ENCODE measurements at places on chromosomes 1 and 21. TPM values are rescaled to one million over a fixed set of nuclear protein-coding genes. Genes with fewer than 3 reads are reported as not detected.

- DNase-seq: no peak
These were observed 45.7 kb upstream of the ETV3 start for GRCh38 chr1:157183870-157184269.

DNA sequence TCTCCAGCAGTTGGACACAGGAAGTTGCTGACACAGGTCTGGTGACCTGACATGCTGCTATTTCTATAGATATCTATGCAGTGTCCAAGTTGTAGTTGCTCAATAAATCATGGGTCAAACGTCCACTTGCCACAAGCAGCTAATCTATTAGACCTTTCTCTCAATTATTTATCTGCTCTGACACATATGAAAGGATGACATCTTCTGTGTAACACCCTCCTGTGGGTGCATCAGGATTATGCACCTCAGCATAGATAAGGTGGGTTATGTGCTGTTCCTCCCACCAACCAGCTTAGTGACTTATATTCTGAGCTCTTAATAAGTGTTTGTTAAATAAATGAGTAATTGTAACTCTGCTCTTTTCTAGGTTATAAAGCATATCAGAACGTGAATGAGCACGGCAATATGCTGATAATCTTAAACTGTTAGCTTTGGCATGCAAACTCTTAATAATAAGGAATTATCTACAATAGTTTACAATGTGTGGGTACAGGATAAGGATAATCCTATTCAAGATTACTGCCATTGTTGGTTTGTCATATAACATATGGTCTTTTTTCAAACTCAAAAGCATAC is 90.7 kb upstream of the GCLM start:
- no peak for DNase-seq

- peak; percentile 54 for DNase-seq
These were observed 19.2 kb upstream of the PTTG1IP start for GRCh38 chr21:44892536-44893277.

C1orf87 gene
- total RNA-seq: not detected

DNA sequence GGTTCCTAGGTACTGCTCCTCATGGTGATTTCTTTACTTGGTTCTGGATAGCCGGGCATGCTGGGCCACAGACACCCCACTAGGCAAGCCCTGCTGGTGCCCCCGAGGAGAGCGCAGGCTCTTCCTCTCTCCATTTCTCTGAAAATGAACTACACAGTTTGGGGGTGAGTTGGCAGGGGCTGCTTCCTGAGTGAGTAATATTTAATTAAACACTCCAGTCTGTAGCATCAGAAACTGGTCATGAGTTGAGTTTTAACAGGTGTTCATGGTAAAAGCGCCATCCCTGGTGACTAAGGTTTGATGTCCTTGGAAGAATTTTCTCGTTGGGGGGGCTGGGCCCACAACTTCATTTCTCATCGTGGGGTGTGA is 1.7 kb downstream of the SPSB1 start:
- peak; percentile 85 for DNase-seq

GRCh38 chr1:21020151-21020550 is 156.5 kb downstream of the EIF4G3 start:
- DNase-seq: no peak

DNA sequence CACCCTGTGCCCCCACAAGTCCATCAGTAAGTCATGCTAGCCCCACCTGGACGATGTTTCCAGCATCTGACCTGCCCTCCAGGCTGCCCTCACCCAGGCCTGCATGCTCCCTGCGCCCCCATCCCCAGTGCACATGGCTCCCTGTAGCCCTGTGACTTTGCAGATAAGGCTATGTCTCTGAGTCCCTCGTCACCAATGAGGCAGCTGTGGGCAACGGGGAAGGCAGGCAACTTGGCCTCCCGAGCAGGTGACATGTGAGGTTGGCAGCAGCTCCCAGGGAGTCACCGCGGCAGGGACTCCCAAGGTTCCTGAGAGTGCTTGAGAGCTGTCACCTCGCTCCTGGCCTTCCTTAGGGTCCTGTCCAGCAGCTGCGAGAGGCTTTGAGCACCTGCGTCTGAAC is 32.4 kb upstream of the AGPAT3 start:
- no peak for DNase-seq

SIM2 gene
- not detected for total RNA-seq

KCNJ15 gene
- 1.4 TPM for total RNA-seq

All from endothelial cell of umbilical vein (primary cell).